CD4-positive, alpha-beta T cell treated with Interleukin-1 beta for 1 hour (primary cell): ENCODE measurements at places on chromosomes 5 and 9.
A peak's percentile ranks its signal among the peaks of the same experiment; 100 is the strongest.

GRCh38 chr5:82365026-82365425 is 86.9 kb upstream of the RPS23 start:
- no peak for DNase-seq

DNA sequence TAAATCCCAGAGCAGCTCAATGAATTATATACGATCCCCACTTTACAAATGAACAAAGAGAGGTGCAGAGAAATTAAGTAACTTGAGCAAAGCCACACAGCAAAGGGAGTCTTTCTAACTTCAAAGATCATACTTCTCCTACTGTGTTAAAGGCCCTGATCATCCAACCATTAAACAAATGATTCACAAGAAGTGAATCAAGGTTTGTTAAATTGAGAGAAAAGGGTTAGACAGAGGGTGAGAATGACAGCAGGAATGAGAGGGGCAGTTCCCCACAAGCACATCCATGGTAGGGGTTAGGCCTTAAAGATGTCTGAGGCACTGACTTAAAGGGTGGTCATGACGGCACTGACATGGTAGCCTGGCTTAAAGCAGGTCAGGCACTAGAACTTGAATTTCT is 10.7 kb downstream of the IDNK start:
- no peak for DNase-seq

- peak; percentile 63 for DNase-seq
Measured at GRCh38 chr5:181189363-181189961, 15.5 kb downstream of the TRIM7 start.

DNA sequence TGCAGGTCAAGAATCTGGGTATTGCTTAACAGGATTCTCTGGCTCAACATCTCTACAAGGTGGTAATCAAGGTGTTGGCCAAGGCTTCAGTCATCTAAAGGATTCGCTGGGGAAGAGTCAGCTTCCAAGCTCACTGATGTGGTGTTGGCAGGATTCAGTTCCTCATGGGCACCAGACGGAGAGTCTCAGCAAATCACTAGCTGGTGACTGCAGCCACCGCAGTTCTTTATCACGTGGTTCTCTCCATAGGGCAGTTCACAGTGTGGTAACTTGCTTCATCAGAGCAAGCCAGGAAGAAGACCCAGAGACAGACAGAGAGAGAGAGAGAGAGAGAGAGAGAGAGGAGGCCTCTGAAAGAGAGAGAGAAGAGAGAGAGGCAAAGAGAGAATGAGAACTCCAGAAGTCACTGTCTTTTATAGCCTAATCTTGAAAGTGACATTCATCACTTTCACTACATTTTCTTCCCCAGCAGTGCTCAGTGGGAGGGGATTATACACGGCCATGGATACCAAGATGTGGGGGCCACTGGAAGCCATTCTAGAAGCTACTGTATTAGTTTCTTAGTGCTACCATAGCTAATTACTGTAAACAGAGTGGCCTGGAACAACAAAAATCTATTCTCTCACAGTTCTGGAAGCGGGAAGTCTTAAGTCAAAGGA is 109.2 kb upstream of the SMIM23 start:
- DNase-seq = peak; percentile 1

DNA sequence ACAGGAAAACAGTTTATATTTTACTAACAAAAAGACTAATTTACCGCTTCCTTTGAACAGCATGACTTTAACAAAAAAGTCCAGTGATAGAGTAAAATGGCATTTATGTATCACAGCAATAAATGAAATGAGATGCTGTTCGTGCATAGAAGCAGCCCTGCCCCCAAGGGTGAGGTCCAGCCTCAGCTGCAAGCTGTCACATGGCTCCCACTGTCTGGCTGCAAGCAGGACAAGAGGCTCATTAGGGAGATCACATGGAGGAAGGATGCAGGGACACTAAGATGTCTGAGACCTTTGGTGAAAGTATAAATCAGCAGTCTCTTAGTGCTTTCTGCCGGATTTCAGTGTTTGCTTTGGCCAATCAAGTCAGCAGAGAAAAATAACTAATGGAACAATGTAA is 23.0 kb downstream of the GDNF start:
- DNase-seq = no peak

GRCh38 chr9:135339378-135339973 is 140.1 kb upstream of the PPP1R26 start:
- DNase-seq = no peak

GRCh38 chr5:108765647-108766046 is 17.9 kb downstream of the FER start:
- no peak for DNase-seq

GRCh38 chr9:83296123-83296522 is 233.2 kb upstream of the RASEF start:
- DNase-seq = no peak

GRCh38 chr5:68661237-68661636 is 432.6 kb upstream of the SLC30A5 start:
- no peak for DNase-seq

DNA sequence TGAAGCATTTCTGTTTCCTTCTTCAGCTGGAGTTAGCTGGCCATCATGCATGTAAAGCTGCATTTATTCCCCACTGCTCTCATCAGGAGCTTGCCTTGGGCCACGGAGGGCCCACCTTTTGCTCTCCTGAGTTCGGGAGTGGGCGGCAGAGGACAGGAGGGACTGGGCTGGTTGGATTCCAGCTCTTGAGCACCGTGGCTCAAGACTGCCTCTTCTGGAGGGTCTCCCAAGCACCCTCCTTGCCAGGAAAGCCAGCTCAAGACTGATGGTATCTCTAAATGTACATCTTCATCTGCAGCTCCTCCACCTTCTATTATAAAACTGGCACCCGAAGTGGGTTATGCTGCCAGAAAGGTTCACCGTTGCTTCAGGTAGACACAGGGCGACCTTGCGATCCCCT is 399.6 kb upstream of the IRX1 start:
- DNase-seq = no peak

GRCh38 chr9:126488881-126489404 is 124.8 kb upstream of the LMX1B start:
- DNase-seq = no peak

GRCh38 chr9:135886147-135886981 is 21.0 kb downstream of the CAMSAP1 start:
- DNase-seq = no peak

- DNase-seq = no peak
Measured at GRCh38 chr5:82413302-82414040, 135.3 kb upstream of the RPS23 start.

- DNase-seq = no peak
Measured at GRCh38 chr5:59529239-59529638, 364.3 kb downstream of the PDE4D start.

- DNase-seq = no peak
Measured at GRCh38 chr9:90890146-90890810, 88.7 kb downstream of the SYK start.

GRCh38 chr5:153358315-153358976 is 132.0 kb upstream of the GRIA1 start:
- no peak for DNase-seq

GRCh38 chr9:105154723-105155191 is 89.7 kb upstream of the SLC44A1 start:
- no peak for DNase-seq

GRCh38 chr9:20558566-20559016 is 63.7 kb downstream of the MLLT3 start:
- no peak for DNase-seq

DNA sequence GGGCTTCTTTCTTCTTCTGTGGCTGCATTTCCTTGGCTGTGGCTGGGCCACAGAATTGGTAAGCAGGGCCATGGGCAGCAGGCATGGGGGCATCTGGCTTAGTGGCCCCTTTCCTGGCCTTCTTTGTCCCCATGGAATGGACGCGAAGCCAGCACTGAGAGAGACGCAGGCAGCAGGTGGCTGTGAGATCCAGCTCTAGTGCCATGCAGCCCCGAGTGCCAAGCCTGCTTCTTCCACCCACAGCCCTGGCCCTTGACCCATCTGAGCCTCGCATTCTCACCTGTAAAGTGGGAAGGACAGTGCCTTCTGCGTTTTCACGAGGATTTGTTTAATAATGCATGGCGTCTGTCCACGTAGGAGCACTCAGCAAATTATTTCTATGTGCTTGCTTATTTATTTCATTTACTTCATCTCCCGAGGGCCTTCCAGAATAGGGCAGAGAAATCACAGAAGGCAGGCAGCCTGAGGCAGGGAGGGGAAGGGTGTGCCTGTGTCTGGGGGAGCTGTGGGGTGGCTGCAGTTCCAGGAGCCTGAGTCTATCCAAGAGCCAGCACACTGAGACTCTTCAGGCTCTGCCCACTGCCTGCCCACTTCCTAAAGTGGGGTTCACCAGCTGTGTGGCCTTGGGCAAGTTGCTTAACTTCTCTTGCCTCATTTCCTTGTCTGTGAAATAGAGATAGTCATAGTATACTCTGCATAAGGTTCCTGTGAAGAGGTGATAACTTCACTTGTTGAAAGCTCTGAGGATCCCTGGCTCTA is 55.2 kb downstream of the NTNG2 start:
- no peak for DNase-seq

DNA sequence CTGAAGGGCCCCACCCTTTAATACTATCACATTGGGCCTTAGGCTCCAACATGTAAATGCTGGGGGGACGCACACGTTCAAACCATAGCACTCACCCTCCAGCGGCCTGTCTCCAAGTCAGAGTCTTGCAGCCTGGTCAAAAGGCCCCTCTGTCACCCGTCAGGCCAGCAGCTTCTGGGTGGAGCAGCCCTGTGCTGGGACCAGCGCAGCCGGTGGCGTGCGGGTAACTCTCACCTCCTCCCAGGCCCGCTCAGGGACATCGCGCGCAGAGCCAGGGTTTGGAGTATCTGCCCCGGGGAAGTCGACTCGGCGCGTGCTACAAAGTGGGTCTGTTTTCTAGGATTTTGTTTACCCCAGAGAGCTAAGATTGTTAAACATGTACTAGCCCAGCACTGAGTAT is 93.0 kb upstream of the COL5A1 start:
- DNase-seq = no peak

DNA sequence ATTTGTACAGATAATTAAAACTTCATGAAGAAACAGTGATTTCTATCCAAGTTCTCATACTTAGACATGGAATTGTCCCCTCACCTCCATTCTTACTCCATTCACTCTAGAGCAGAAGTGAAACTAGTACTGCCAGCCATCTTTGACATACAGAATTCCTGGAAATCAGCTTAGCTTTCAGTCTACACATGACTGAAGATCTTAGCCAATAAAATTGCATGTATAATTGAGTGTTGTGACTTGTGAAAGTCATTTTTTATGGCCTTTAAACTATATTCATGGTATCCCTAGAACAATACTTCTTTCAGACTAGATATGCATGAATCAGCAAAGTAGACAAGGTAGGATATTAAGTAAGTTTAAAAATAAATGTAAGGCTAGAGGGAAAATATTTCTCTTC is 705.2 kb upstream of the ZNF608 start:
- DNase-seq = no peak

- DNase-seq = no peak
Measured at GRCh38 chr5:10621832-10622231, 58.0 kb downstream of the ANKRD33B start.

- no peak for DNase-seq
Measured at GRCh38 chr9:134619983-134620661, 21.5 kb upstream of the COL5A1 start.

DNA sequence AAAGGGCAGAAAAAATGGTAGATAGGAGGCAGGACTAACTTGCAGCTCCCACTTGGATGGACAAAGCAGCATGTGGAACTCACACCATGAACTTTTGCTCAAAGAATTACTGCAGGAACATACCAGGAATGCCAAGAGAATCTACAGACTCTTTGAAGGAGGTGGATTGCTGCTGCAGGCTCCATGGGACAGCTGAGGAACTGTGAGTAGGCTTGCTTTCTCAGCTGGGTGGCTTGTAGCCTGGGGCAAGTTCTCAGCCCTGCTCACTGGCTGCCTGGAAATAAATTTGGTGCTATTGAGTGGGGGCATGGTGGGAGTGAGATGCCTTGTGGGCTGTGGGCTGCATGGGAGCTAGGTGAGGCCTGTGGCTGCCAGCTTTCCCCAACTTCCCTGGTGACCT is 574.5 kb downstream of the PRELID2 start:
- no peak for DNase-seq

GRCh38 chr5:134136771-134137170 is 22.3 kb downstream of the TCF7 start:
- DNase-seq = no peak
